Iris pigment epithelial cell (primary cell): ENCODE measurements at places on chromosomes 12 and 14.

DNA sequence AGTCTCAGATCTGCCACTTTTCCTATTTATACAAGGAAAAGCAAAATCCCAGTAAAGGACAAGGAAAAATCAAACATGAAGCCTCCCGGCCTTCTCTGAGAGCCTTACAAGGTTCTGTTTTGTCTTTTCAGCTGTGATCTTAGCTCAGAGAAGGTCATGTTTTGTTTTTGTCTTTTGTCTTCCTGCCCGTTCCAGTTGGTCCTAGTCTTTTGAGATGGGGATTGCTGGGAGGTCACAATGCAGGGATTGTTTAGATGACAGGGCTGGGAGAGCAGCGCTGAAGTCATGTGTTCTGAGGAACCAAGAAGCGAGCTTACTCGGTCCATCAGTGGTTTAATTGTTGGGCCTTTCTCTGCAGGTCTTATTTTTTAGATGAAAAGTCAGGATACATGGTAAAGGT lies 6.0 kb downstream of the PLEKHH1 start:
- DNase-seq: no peak

GRCh38 chr14:59582161-59582560 lies 5.5 kb upstream of the CCDC175 start:
- no peak for DNase-seq

DNA sequence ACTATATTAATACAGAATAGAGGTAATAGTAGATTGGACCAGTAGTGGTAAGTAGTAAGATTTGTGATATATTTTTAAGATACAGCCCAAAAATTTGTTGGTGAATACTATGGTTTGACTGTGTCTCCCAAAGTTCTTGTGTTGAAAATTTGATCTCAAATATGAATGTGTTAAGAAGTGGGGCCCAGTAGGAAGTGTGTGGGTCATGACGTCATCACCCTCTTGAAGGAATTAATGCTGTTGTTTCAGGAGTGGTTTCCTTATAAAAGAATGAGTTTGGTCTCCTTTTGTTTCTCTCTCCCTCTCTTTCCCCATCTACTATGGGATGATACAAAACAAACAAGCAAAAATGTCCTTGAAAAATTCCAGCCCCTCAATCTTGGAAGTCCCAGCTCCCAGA lies 16.3 kb downstream of the LUM start:
- DNase-seq: no peak

- no peak for DNase-seq
Observed at GRCh38 chr14:50051106-50051505, 65.3 kb downstream of the VCPKMT start.

- no peak for DNase-seq
Observed at GRCh38 chr12:116692605-116693004, 45.3 kb downstream of the SPRING1 start.

- DNase-seq: no peak
Observed at GRCh38 chr14:28999656-29000055, 233.1 kb downstream of the FOXG1 start.

DNA sequence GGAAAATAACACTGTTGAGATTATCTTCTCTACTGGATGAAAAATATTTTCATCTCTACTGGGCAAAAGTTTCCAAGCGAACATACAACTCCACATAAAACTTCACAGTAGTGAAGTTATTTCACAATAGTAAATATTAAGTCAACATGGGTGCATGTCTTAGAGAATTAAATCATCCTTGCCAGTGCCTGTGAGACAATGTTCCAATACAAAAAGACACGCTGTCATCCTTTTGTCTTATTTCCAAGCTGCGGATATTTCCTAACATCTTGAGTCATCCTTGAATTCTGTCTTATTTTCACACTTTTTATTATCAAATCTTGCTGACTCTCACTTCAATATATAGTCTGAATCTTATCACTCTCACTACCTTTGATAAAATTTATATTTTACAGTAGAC lies 142.9 kb upstream of the KITLG start:
- DNase-seq: peak; percentile 83

- DNase-seq: no peak
Observed at GRCh38 chr12:106269150-106269771, 21.4 kb upstream of the CKAP4 start.

DNA sequence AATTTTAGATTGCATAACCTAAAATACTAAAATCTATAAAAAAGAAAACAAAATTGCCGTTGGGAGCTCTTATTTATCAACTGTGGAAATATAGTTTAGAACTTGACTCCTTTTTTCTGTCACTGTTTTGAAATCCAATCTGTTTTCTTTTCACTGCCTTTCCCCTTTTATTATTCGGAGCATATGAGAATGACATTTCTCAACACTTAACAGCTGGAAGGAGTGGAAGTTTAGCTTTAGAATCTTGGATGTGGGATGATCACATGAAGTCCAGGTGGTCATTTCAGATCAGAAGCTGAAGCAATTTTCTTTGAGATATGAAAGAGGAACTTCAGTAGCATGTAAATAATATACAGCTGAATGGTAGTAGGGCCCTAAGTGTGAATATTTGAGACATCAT lies 16.7 kb downstream of the TRHDE start:
- DNase-seq: peak; percentile 68
